ENCODE measurements at places on chromosomes 11 and 22.
A peak's percentile ranks its signal among the peaks of the same experiment; 100 is the strongest.

- H3K27ac ChIP-seq, result no peak overlapping the region
- no peak overlapping the region for H3K4me3 ChIP-seq
- peaks cover 9% of the 10 kb centered on the region for H3K27me3 ChIP-seq
- H3K36me3 ChIP-seq, result peaks cover 16% of the 10 kb centered on the region
These were observed 325.6 kb downstream of the BLID start for GRCh38 chr11:121790430-121790829.

GRCh38 chr11:10498426-10499250, 42.3 kb downstream of the RNF141 start:
- peaks cover 21% of the 10 kb centered on the region for H3K36me3 ChIP-seq
- H3K27me3 ChIP-seq, result no peaks in the 10 kb centered on the region
- H3K4me1 ChIP-seq, result no peaks in the 10 kb centered on the region

- H3K4me1 ChIP-seq, result peaks cover 27% of the 10 kb centered on the region
- H3K4me3 ChIP-seq, result no peak overlapping the region
- H3K36me3 ChIP-seq, result peaks cover 10% of the 10 kb centered on the region
- H3K27ac ChIP-seq, result no peak overlapping the region
These were observed 21.2 kb upstream of the OR10W1 start for GRCh38 chr11:58289266-58289665.

- H3K27ac ChIP-seq, result no peak overlapping the region
- H3K4me3 ChIP-seq, result no peak overlapping the region
- no peaks in the 10 kb centered on the region for H3K4me1 ChIP-seq
- H3K36me3 ChIP-seq, result no peaks in the 10 kb centered on the region
- H3K27me3 ChIP-seq, result peaks cover 32% of the 10 kb centered on the region
These were observed 51.2 kb upstream of the TENM4 start for GRCh38 chr11:79492008-79492407.

DNA sequence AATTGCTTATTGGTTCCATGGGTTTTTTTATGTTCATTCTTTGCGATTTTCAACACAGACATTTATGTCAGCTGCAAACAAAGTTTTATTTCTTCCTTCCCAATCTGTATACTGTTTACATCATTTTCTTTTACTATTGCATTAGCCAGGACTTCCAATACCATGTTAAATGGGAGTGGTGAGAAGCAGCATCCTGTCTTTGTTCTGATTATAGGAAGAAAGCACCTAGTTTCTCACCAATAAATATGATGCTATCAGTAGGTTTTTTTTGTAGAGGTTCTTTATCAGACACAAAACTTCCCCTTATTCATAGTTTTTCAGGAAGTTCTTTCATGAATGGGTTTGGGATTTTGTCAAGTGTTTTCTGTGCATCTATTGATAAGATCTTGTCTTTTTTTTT, 28.0 kb upstream of the OR8B8 start:
- DNase-seq, result no peak
- H3K27me3 ChIP-seq, result peaks cover 2% of the 10 kb centered on the region

GRCh38 chr11:22707119-22707899, 40.9 kb downstream of the GAS2 start:
- H3K27ac ChIP-seq, result no peak overlapping the region
- H3K4me1 ChIP-seq, result no peaks in the 10 kb centered on the region
- no peak for DNase-seq
- H3K27me3 ChIP-seq, result no peaks in the 10 kb centered on the region
- H3K4me3 ChIP-seq, result no peak overlapping the region

- no peak overlapping the region for H3K4me3 ChIP-seq
- peaks cover 14% of the 10 kb centered on the region for H3K36me3 ChIP-seq
- H3K27ac ChIP-seq, result no peak overlapping the region
- no peak for DNase-seq
- H3K4me1 ChIP-seq, result no peaks in the 10 kb centered on the region
These were observed 1306.0 kb downstream of the TBC1D22A start for GRCh38 chr22:48068323-48068885.

DNA sequence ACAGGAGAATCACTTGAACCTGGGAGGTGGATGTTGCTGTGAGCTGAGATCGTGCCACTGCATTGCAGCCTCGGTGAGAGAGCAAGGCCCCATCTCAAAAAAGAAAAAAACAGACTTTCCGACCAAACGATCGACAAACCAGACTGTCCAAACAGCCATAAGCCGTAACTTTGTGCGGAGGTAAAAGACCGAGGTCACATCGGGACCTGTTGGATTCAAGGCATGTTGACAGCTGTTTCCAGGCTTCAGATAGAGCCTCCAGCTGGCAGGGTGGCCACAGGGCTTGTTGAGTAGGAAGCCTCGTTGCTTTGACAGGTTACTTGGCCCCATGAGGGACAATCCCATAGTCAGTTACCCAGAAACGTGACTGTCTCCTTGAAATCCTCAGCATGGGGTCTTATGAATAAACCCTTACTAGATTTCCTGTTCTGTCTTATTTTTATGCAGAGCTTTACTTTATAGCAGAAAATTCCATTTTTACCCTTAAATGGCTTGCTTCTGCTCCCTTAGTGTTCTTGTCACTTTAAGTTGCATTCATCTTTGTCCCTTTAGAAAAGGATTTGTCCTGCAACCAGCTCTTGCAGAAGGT, 22.3 kb downstream of the PPARA start:
- no peak for DNase-seq
- H3K36me3 ChIP-seq, result peaks cover 20% of the 10 kb centered on the region
- H3K27ac ChIP-seq, result peak overlapping the region; percentile 94
- H3K4me1 ChIP-seq, result peaks cover 63% of the 10 kb centered on the region
- H3K27me3 ChIP-seq, result peaks cover 1% of the 10 kb centered on the region
- H3K4me3 ChIP-seq, result peak overlapping the region; percentile 72

DNA sequence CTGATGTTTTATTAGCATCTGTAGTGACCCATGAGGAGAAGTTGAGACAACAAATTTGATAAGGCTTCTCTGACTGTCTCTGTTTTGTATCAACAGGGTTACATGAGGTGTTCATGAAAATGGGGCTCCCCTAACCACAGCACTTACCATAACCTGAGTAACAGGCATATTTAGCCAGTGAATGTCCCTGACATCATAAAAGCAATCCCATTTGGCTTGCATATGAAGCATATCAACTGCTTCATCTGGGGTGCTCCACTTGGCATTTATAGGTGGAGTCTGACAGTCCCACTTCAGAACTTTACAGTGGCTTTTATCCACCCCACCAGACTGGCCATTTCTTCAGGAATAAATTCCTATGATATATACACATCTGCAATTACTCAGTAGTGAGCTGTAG, 257.6 kb downstream of the LUZP2 start:
- no peaks in the 10 kb centered on the region for H3K36me3 ChIP-seq
- no peak overlapping the region for H3K27ac ChIP-seq

- peaks cover 59% of the 10 kb centered on the region for H3K27me3 ChIP-seq
- H3K4me3 ChIP-seq, result no peak overlapping the region
- H3K27ac ChIP-seq, result no peak overlapping the region
These were observed 218.1 kb downstream of the CEP164 start for GRCh38 chr11:117545706-117546105.

DNA sequence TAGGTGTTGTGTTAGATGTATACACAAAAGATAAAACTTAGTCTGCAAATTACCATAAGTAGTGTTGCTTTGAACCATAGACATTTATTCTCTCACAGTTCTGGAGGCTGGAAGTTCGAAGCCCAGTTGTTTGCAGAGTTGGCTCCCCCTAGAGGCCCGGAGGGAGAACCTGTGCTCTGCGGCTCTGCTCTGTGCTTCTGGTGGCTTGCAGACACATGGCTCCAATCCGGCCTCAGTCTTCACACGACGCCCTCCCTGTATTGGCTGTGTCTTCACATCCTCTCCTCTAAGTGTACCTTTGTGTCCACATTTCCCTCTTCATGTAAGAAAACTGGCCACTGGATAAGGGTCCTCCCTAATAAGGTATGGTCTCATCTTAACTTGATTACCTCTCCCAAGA, 128.4 kb downstream of the OPCML start:
- H3K27ac ChIP-seq, result no peak overlapping the region
- no peaks in the 10 kb centered on the region for H3K27me3 ChIP-seq
- H3K4me3 ChIP-seq, result no peak overlapping the region
- H3K4me1 ChIP-seq, result no peaks in the 10 kb centered on the region
- no peak for DNase-seq

DNA sequence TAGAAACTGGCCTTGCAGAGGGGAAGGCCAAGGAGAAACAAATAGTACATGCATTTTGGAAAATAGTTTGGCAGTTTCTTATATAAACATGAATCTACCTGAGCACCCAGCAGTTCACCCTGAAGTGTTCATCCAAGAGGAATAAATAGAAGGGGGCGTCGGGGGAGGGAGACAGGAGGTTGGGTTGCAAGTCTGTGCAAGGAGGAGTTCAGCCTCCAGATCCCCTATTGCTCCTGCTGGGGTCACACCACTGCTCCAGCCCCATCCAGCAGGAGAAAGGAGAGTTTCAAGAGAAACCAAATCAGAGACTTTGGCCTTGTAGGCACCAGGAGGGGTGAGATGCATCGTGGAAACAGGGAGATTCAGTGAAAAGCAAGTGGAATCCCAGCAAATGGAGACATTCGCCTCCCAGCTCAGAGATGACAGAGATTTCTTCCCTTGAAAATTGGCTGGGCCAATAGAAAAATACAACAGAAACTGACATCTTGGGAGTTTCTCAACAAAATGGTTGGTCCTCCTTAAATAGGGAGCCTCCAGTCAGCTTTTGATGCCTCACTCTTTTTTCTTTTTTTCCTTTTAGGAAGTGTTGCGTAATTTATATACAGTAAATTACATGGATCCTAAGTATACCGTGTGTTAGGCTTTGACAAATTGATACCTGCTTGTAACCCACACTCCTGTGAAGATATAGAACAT, 34.1 kb downstream of the OTOG start:
- H3K4me1 ChIP-seq, result no peaks in the 10 kb centered on the region
- no peak overlapping the region for H3K4me3 ChIP-seq
- H3K27me3 ChIP-seq, result peaks cover 12% of the 10 kb centered on the region
- DNase-seq, result no peak
- no peaks in the 10 kb centered on the region for H3K36me3 ChIP-seq

- peaks cover 41% of the 10 kb centered on the region for H3K27me3 ChIP-seq
- H3K27ac ChIP-seq, result no peak overlapping the region
- H3K4me3 ChIP-seq, result no peak overlapping the region
- no peak for DNase-seq
- peaks cover 9% of the 10 kb centered on the region for H3K4me1 ChIP-seq
- no peaks in the 10 kb centered on the region for H3K36me3 ChIP-seq
These were observed 57.3 kb downstream of the TP53I11 start for GRCh38 chr11:44893308-44893822.

GRCh38 chr11:33804471-33804870, 30.2 kb upstream of the FBXO3 start:
- peaks cover 16% of the 10 kb centered on the region for H3K4me1 ChIP-seq
- no peak overlapping the region for H3K27ac ChIP-seq
- DNase-seq, result no peak
- H3K27me3 ChIP-seq, result peaks cover 12% of the 10 kb centered on the region
- no peaks in the 10 kb centered on the region for H3K36me3 ChIP-seq

DNA sequence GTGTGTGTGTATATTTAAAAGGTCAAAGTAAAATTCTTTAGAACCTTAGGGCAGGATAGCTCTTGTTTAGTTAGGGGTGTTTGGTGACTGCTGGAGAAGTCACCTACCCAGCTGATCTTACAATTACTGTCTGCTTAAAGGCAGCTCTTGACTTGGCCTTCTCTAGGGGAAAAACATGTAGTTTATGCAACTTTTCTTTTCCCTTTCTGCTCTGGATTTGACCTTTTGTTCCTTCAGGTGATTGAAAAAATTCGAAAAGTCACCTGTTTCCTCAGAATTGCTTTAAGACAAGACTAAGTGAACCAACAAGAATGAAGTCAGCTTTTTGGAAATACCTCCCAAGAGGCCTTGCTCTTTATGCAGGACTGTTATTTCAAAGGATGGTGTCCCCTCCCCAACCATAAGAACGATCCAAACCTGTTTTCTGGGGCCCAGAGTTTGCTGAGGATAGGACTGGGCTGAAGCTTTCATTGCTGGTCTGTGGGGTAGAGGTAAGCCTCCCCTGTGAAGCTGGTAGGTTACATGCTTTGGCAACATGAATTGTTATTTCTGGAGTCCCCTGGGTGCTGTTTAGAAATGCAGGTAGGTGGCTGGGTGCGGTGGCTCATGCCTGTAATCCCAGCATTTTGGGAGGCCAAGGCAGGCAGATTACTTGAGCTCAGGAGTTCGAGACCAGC, 111.2 kb downstream of the PTPRJ start:
- DNase-seq, result no peak
- peaks cover 35% of the 10 kb centered on the region for H3K4me1 ChIP-seq
- H3K4me3 ChIP-seq, result no peak overlapping the region
- no peak overlapping the region for H3K27ac ChIP-seq

DNA sequence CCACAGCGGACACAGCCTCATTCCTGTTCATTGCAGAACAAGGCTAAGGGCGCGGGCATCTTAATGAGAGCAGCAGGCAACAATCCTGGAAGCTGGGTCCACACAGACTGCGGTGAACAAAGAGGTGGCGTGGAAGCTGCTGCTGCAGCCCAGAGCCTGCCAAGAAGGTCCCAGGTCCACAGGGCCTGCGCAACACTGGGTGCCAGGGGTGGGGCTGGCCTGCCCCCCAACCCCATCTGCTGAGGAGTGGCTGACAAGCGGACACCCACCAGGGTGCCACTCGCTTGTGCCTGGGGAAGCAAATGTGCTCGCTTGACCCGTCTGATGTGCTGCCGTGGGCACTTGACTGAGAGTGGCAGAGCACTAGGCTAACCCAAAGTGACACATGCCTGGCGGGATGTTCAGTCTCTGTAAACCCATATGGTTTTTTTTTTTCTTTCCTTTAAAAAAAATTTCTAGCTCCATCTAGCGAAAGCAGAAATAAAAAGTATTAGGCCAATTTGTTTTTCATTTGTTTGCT, 83.2 kb upstream of the PITPNB start:
- peaks cover 12% of the 10 kb centered on the region for H3K4me1 ChIP-seq
- no peak overlapping the region for H3K4me3 ChIP-seq
- peaks cover 2% of the 10 kb centered on the region for H3K27me3 ChIP-seq
- DNase-seq, result peak; percentile 15

DNA sequence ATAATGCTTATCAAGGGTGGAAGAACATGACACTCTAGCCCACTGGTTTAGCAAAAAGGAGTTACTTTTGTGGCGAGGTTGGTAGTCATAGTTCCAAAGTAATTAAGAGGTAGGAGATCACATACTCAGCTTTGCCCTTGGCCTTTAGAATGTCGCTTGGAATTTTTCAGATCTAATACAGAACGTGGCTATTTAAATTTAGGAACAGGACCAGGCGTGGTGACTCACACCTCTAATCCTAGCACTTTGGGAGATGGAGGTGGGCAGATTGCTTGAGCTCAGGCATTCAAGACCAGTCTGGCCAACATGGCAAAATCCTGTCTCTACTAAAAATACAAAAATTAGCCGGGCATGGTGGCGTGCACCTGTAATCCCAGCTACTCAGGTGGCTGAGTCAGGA, 26.1 kb upstream of the ZNRF3 start:
- peaks cover 3% of the 10 kb centered on the region for H3K27me3 ChIP-seq
- H3K36me3 ChIP-seq, result no peaks in the 10 kb centered on the region
- peaks cover 10% of the 10 kb centered on the region for H3K4me1 ChIP-seq
- DNase-seq, result no peak
- no peak overlapping the region for H3K4me3 ChIP-seq
- no peak overlapping the region for H3K27ac ChIP-seq
